ENCODE measurements at places on chromosomes 3 and 15.
A peak's percentile ranks its signal among the peaks of the same experiment; 100 is the strongest.

GRCh38 chr3:140823106-140823505 lies 118.5 kb upstream of the SLC25A36 start:
- DNase-seq = no peak

- no peak for DNase-seq
Measured at GRCh38 chr3:54087581-54088410, 34.6 kb upstream of the CACNA2D3 start.

GRCh38 chr3:31402117-31402516 lies 130.6 kb upstream of the STT3B start:
- no peak for DNase-seq

- no peak for DNase-seq
Measured at GRCh38 chr3:193874512-193874911, 261.4 kb upstream of the HES1 start.

DNA sequence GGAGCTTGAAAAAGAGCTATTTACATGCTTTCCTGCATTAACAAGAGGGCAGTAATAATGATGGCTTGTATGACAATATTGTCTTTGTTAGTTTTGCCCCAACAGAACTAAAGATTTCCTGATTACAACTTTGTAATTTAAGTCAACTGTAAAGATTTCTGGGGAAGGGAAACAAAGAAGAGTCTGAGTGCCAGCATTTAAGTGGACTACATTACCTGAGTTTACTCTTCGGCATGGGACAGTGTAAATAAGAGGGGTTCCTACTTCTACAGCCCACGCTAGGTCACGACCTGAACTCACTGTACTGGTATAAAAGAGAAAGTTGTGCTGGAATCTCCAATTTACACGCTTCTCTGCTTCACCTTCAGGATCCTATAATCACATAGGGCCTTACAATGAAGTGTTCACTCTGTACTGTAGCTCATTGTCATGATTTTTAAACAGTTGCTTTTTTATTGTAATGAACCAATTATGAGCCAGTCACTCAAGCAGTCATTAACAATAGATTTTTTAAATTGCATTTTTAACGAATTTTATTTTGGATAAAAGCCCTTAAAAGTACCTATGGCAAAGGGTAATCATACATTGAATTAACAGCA lies 39.6 kb downstream of the DPH6 start:
- DNase-seq = no peak

GRCh38 chr3:106457281-106458180 lies 588.7 kb upstream of the CBLB start:
- peak; percentile 95 for DNase-seq

DNA sequence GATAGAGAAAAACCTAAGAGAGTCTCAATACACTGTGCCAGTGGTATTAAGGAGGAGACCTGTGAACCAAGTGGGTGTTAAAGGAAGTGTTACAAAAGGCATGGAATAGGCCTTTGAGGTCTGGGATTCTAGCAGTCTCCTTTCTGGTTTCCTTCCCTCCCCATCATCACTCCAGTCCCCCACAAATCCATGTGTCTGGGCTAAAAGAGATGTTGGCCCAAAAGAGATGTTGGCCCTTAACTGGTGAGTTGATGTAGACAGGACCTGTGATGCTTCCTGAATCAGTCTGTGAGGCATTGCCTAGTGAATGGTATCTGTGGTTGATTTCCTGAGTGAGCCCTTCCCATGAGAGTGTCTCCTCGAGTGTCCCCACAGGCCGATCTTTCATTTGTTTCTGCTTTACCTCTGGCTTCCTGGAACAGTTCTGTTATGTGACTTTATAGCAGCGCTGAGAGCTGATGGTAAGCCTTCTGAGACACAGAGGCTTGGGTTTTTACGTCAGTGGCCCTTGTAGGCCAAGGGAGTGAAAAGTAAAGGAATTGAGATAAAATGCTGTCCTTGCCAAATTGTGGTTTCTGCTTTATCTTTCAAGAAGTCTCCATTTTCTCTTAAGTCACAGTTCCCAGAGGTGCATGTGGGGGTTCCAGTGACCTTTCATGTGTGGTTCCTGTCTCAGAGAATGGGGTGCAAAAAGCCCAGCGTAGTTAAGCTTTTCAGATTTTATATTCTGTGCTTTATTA lies 87.8 kb downstream of the KLHL25 start:
- DNase-seq = no peak

- no peak for DNase-seq
Measured at GRCh38 chr15:40438712-40439111, 2.0 kb upstream of the BAHD1 start.

DNA sequence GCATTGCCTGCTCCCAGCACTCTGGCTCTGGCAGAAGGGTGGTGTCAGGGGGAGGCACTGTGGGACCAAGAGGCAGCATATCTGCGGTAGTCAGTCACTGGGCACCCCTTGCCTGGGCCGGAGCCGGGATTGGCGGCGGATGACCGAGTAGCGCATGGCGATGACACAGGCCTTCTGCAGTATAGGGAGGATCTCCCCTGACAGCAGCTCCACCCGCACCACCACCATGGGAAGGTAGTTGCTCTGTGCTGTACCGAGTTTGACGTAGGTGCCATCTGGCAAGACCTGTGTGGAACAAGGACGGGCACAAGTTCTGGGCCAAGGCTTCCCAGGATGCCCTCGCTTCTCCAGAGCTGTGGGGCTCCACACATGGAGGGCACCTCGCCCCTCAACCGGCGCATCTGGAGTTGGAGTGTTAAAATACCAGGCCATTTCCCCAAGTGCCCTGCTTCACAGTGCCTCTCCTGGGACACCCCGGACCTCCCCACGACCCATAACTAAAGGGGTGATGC lies 6.6 kb downstream of the ACOX2 start:
- DNase-seq = no peak

DNA sequence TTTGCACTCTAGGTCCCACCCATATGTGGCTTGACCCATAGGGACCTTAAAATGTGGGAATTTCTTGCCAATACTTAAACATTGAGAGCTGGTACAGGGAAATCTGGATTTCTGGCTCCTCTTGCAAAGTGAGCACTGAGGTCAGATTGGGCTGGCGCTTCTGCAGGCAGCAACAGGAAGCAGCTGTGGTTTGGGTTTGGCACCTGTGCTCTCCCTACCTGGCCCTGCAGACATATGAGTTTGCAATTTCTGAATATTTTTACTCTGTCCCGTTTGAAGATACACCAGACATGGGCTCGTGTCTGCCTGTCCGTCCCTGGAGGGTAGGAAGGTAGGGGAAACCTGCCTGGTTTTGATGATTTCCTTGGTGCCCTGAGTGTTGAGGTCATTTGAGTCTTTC lies 74.8 kb upstream of the SEC13 start:
- no peak for DNase-seq

- no peak for DNase-seq
Measured at GRCh38 chr3:49607105-49607591, 52.9 kb downstream of the BSN start.

GRCh38 chr15:84657748-84658079 lies 285 bp downstream of the NMB start:
- no peak for DNase-seq

DNA sequence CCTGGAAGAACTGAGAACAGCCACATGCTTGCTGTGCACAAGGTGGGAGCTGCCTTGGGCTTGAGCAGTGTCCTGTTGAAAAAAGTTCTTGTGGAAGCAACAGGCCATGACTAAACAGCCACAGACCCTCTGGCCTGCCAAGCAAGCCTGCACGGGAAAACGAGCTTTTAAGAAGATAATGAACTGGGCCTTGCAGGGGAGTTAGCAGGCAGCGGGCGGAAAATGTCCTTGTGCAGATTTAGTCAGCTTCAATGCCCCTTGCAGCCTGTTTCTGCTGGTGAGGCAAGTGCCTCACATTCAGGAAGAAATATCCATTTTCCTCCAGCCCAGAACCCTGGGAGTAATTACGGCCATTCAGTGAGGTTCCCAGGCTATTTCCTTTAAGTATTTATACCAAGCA lies 126.2 kb upstream of the KLHL25 start:
- DNase-seq = no peak

- no peak for DNase-seq
Measured at GRCh38 chr3:172094621-172095557, 55.5 kb downstream of the FNDC3B start.

DNA sequence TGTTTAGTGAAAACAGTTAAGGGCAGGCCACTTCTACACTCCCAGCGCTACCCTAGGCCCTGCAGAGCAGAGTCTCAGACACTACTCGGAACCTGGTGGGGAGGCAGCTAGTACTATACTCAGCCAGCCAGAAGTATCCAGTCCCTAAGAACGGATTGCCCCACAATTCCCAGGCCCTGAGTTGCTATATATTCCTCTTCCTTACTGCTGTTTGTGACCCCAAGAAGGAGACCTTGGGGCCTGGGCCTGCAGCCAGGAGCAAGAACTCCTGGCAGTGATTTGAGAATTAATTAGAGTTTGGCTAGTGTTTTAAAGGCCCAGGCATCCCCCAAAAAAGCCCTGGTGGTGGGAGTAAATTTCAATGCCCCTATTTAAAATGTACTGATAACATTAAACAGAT lies 87.7 kb downstream of the RBPMS2 start:
- no peak for DNase-seq

DNA sequence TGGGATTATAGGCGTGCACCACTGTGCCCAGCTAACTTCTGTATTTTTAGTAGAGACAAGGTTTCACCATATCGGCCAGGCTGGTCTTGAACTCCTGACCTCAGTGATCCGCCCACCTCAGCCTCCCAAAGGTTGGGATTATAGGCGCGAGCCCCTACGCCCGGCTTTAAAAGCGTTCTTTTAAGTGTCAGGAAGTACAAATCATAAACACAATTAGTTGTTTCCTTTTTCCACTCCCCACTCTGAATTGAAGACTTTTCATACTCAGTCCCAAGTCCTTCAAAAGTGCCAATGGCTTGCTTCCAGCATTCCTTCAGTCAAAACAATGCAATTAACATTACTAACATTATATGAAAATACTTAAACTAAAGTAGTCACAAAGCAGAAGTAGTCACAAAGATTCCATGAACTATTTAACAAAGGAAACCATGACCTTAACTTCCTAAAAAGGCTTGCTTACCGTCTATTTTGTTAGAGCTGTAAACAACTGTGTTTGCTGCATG lies 8.1 kb downstream of the WDR82 start:
- DNase-seq = no peak

DNA sequence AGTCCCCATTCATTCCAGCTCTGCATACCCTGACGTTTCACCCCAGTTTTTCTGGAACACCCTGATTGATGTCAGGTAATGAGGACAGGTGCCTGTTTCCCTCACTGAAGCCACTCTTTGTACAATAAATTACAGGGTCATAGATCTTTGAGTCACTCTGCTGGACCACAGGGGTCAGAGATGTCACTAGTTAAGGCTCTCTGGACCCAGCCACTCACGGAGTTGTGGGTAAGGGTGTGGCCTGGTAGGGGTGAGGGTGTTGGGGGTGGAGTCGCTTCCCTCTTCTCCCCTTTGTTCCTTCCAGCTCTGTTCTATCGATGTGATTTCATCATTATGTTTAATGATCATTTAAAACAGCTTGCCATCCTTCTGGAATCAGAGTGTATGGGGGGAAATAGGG lies 512 bp downstream of the IQCF5 start:
- DNase-seq = no peak

DNA sequence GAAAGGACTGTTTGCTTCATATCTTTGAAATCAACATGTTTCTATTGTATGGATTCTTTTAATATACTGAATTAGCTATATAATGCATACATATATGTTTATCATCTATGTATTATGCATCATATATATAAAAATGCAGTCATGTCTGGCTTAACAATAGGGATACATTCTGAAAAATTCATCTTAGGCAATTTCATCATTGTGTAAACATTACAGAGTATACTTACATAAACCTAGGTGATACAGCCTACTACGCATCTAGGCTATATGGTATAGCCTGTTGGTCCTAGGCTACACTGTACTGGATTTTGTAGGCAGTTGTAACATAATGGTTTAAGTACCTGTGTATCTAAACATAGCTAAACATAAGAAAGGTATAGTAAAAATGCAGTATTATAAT lies 21.7 kb downstream of the CHMP2B start:
- no peak for DNase-seq

DNA sequence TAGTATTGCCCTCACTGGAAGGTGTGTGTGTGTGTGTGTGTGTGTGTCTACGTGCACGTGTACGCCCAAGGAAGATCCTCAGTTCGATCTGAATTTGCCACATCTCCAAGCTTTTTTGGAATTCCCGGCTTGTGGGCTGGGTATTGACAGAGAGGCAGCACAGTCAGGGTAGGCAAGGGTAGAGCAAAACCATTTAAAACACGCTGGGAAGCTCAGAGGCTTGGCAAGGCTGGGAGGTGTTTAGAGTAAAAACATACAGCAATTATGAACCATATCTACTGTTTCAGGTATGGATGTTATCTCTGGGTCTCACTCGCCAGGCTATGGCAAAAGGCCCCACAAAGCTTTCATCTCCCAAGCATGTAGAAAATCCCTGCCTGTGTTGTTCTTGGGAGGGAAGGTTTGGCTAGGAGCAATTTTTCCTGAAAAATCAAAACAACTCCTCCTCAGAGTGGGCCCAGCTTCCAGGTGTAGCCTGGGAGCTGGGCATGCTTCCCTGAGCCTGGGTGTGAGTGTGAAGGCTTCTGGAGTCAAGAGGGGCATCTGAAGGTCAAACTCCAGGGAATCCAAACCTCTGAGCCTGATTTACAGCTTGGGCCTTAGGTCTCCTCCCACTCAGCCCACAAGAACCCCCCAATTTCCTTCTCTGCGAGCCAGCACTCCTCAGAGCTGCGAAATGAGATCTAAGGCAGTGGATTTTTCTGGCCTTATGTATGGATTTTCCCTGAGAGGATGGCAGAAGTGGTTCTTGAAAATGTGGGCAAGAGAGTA lies 244.8 kb upstream of the TPRG1 start:
- peak; percentile 37 for DNase-seq

DNA sequence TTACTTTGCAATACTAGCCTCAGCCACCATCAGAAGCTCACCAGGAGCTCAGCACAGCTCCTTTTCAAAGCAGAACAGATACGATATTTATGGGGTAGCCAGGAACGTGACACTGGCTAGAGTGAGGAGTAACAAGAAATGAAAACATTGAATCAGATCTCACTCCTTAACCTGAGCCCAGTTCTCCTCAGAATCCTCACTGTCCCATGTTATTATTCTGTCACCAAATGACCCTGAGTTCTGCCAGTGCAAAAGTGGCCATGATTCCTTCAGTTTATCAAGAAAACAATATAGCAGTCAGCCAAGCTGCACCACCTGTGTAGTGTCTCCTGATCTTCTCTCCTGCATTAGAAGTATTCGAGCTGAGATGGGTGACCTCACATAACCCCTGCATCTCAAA lies 956.7 kb downstream of the TUSC7 start:
- peak; percentile 2 for DNase-seq

DNA sequence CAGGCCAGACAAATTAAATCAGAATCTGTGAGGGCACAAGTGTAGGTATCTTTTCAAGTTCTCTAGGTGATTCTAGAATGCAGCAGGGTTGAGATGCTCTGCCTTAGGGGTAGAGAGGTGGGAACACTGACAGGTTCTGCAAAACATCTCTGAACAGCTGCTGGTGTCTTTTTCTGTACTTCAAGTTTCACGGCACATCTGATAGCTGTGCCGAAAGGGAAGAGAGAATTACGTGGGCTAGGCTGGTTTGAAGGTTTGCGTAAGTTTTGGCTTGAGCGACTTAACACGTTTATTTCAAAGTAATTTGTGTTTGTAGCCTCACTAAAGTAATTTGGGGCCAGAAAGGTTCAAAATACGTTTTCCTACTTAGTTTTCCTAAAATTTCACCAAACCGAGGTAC lies 22.5 kb downstream of the PXK start:
- DNase-seq = no peak

GRCh38 chr3:133561679-133562078 lies 11.8 kb upstream of the CDV3 start:
- DNase-seq = no peak
